ENCODE measurements at places on chromosomes 12 and 14.

DNA sequence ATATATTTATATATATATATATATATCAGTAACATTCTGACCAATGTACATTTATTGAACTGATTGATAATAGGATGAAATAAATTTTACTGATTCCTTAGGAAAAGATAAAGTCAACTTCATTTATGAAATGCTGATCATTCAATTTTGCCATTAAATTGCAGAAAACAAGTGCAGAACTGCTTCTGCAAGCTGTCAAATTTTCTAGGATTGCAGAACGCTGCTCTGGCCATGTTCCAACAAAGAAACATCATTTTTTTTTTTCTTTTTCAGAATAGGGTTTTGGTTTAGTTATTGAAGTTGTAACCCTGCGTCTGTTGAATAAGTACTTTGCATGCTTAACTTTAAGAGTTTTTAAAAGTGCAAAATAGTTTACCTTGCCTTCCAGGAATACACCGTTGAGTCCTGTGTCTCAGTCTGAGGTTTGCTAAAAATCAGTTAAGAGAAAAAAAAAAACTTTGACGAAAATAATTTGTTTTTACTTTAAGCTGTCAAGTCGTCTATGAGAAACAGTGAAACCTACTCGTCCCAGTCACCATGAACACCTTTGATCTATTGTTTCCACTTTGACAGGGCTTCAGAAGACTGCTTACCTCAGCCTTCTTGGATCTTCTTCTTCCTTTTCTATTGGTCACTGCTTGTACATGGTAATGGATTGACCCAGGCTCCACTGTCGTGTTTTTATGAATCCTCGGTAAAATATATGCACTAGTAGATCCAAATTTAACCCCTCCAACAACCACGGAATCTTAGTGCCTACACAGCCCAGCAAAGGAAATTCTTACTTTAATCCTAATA is at the start of gene KERA:
Gene KERA (minus strand): TSS at position 657 of the 798 bp plus-strand sequence. CDS start 1,743 bp downstream, outside the sequence.
- no peak for DNase-seq

- no peak for DNase-seq
These were observed 37.0 kb upstream of the CMKLR1 start for GRCh38 chr12:108375986-108376663.

DNA sequence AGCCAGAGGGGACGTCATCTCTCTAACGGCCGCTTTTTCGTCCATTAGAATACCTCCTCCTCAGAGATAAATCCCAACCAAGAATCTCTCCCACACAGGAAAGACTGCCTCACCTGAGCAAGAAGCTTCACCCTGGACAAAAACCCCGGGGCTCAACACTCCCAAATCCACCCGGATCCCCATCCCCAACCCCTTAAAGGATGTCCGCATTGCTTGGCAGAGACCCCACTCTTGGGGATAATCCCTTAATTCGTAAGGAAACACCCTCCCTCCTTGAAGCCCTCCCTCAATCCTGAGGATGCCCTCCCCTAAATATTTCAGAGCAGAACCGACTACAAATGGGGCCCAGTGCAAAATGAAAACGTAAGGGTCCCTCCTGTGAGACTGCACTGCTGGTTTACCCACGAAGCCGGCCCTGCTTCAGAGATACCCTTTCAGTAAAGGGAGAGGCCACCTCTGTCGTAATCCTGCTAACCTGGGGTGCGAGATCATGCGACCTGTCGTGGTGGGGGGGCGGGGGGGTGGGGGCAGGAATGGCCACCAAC is 655 bp upstream of the DYNLL1 start:
- DNase-seq: no peak

GRCh38 chr12:67456431-67456901 is 187.3 kb downstream of the CAND1 start:
- DNase-seq: peak; percentile 57

- DNase-seq: no peak
These were observed 72.7 kb downstream of the ESR2 start for GRCh38 chr14:64221391-64222003.

GRCh38 chr14:23601845-23602180 is 23.2 kb upstream of the JPH4 start:
- no peak for DNase-seq

GRCh38 chr12:131473741-131474709 is 236.9 kb upstream of the SFSWAP start:
- no peak for DNase-seq

DNA sequence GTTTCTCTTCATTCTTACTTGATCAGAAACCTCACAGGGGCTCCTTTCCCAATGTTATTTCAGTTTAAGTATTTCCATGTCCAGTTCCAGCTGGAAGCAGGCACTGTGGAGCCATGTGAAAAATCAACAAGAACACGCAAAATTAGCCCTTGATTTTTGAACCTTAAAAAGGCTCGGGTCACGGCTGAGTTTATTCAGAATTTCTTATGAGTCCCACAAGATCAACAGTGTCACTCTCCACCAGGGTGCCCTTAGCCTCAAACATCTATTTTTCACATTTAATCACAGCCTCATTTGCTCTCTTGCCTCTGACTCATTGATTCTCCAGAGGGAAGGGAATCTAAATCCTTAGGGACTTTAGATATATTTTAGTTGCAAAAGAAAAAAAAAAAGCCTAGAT is 157.7 kb upstream of the AVPR1A start:
- peak; percentile 86 for DNase-seq

DNA sequence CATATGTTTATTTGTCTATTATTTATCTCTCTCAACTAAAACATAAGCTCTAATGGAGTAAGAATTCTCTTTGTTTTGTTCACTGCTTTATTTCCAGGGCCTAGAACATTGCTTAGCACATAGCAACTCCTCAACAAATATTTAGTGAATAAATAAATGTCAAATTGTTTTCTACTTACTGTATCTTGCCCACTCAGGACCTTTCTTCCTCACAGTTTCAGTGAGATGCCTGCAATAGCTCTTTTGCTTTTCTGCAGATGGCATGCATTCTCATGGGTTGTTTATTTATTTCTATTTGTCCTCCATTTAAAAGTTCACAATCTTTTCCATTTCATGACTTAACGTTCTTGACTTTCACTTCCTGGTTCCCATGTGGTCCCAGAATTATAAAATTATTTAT is 94.9 kb upstream of the TTC7B start:
- DNase-seq: no peak

- DNase-seq: no peak
These were observed 439.3 kb upstream of the PRICKLE1 start for GRCh38 chr12:43028826-43029225.

DNA sequence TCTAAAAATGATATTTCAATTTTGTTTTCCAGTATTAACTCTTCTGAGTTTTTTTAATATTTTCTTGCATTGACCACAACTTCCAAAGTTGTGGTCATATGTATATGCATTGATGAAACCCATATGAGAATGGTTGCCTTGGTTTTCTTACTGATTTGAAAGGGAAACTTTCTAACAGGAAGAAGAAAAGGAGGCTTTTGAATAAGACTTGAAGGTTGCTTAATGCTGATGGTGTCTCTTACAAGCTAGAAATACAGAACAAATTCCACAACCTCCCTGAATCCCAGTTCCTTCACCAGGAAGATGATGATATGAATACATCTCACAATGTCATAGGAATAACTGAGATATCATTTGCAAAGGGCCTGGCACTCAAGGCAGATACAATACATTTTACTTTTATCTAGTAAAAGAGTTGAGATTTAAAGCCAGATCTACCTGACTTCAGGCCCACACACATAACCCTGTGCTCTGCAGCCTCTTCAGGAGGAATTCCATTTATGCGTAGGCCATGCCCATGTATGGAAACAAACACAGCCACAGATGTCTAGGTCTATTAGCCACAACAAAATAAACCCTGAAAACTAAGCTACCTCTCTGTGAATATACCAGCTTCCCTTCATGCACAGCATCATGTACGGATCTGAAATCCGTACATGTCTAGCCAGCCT is 165.4 kb upstream of the PLEKHG7 start:
- no peak for DNase-seq

- DNase-seq: no peak
These were observed 487.1 kb downstream of the NELL2 start for GRCh38 chr12:44389038-44389437.

DNA sequence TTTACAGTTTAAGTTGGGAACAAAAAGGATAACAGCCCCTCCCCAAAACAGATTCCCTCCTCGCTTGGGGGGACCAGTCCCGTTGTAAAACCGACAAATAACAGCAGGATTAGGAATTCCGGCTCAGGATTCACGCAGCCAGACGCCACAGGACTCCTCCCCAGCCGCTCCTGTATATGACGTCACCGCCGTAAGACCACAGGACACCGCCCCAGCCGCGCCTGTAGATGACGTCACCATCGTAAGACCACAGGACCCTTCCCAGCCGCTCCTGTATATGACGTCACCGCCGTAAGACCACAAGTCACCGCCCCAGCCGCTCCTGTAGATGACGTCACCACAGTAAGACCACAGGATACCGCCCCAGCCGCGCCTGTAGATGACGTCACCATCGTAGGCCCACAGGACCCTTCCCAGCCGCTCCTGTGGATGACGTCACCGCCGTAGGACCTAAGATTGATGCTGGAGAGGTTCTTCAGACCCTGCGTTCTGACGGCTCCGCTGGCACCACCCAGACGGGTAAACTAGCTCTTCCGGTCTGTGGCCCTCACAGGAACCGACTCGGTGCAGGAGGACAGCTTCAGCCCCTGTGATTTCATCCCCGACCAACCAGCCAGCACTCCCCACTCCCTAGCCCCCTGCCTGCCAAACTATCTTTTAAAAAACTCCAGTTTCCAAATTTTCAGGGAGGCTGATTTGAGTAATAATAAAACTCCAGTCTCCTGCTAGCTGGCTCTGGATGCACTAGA is 43.9 kb upstream of the FBRSL1 start:
- no peak for DNase-seq

- DNase-seq: no peak
These were observed 18.7 kb downstream of the RASAL1 start for GRCh38 chr12:113116875-113117274.

- no peak for DNase-seq
These were observed 50.7 kb upstream of the ATF7IP start for GRCh38 chr12:14314801-14315200.

DNA sequence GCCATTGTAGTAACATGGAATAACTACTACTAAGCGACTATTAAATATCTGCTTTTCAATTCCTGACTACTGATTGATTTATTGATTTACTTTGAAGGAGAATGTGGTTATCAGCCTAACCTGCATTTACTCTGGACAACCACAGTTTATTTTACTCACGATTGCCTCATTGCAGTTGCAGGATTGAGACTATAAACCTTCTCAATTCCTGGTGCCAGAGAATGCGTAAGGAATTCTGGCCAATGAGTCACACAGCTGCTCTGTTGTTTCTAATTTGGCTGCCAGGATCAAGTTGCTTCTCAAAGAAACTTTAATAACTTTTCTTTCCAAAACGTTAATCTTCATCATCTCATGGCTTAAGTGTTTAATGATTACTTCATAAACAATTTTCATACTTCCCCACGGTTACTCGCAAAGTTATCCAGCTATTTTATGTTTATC is 13.1 kb upstream of the TMTC1 start:
- peak; percentile 39 for DNase-seq

- no peak for DNase-seq
These were observed 63.1 kb upstream of the ARID2 start for GRCh38 chr12:45666396-45666795.

GRCh38 chr12:110436231-110436630 is 13.9 kb downstream of the ARPC3 start:
- DNase-seq: no peak

DNA sequence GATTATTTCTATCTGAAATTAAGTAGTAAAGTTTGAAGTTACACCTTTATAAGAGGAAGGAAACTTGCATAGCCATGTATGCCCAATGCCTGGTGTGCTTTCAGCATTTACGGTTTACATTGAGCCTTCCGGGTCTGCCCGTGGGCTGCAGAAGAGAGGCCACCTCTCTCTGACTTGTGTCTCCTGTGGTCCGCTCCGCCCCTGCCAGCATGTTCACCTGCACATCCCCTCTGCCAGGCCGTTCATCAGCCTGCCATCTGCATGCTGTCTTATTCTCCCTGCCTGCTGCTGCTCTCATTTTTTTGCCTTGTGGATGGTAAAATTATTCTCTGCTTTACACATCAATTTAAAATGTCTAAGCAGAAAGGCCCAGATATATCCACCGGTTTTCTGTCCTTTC is 41.5 kb upstream of the DYNC1H1 start:
- DNase-seq: no peak

GRCh38 chr14:92225731-92226130 is 97.2 kb upstream of the SLC24A4 start:
- no peak for DNase-seq

GRCh38 chr14:24058260-24058950 is 6.6 kb downstream of the CARMIL3 start:
- peak; percentile 21 for DNase-seq

GRCh38 chr12:98453070-98453469 is 62.3 kb upstream of the TMPO start:
- no peak for DNase-seq

- DNase-seq: peak; percentile 13
These were observed 400.9 kb downstream of the SNAPC1 start for GRCh38 chr14:62162998-62163589.

DNA sequence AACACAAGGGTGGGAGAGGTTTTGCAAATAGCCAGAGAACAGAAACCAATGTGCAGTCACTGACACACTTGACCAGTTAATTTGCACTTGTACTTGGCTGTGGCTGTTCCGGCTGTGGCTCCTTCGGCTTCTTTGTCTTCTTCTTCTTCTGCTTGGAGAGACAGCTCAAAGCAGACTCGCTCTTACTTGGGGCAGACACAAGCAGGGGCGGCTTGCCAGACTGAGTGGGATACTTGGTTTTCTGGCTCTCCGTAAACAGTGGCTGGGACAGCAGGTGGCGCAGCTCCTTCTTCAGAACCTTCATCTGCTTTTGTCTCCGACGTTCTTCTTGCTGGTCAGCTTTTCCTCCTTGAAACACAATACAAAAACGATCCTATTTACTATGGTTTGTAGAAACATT is 25.0 kb downstream of the OTUB2 start:
- no peak for DNase-seq

DNA sequence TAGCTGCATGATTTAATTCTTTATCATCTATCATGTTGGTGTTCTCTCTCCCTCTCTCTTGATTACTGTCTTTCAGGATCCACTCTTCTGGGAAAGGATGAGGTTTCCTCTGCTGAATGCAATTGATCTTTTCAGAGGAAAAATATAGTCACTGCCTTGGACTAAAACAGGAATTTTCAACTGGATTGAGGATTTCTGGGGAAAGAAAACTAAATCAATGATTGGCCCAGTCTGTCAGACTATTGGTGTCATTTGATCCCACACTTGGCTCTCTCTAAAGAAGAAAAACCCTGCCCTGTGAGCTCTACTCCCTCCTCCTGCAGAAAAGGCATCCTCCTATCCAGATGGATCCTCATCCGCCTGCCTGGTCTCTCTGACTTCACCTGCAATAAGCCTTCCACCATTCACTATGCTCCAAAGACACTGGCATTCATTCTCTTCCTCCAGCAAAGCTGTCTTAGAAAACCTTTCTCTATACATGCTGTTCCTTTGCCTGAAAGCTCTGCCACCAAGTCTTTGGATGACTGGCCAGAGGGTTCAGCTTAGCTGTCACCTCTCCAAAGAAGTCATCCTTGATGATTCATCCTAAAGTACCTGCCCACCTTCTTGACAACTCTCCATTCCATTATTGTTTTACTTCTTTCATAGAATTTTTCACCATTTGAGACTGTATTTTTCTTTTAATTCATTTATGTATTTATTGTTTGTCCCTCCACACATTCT is 127.7 kb upstream of the CAND1 start:
- no peak for DNase-seq

- no peak for DNase-seq
These were observed 80.7 kb downstream of the NTF3 start for GRCh38 chr12:5512601-5512970.

GRCh38 chr12:41073633-41074472 is 114.3 kb upstream of the PDZRN4 start:
- no peak for DNase-seq

- peak; percentile 44 for DNase-seq
These were observed 343 bp upstream of the NOVA1 start for GRCh38 chr14:26598081-26598671.

- DNase-seq: no peak
These were observed 13.3 kb downstream of the STX2 start for GRCh38 chr12:130825771-130826150.
